ENCODE measurements at places on chromosomes 6 and 20.

DNA sequence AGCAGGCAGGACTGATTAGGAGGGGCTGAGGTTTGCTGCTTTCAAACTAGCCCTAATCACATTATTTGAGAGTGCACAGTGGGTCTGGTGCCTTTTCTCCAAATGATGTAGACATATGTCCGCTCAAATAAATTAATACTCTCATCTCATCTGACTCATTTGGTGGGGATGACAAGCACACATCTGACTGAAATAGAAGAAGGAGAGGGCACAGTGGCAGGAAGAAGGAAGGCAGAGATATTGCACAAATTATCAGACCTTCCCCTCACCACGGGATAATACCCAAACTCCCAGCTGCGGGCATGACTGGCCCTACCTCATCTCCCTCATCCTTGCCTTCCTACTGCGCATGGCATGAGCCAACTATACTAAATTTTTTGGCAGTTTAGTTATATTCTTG is 33.9 kb upstream of the TNFRSF21 start:
- DNase-seq: no peak

- DNase-seq: no peak
Observed at GRCh38 chr6:52555518-52556233, 21.2 kb downstream of the TRAM2 start.

- no peak for DNase-seq
Observed at GRCh38 chr6:106790935-106791334, 161.6 kb downstream of the QRSL1 start.

DNA sequence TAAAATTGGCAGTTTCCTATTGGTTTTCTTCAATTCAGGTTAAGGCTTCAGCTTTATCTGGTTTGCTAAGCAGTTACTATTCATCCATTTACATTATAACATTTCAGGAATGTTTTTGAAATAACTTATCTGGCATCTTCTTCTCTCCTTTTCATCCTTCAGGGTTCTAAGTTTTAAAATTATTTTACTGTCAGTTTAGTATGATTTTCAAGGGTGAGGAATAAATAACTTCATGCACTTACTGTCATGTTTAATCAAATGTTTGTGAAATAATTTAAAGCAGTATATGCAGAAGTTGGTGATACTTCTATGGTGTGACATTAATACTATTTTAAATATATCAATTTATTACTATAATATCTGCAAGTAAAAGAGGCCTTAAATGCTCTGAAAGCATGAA is 338.1 kb upstream of the MMS22L start:
- no peak for DNase-seq

GRCh38 chr6:86682297-86682696 is 255.0 kb upstream of the HTR1E start:
- no peak for DNase-seq

GRCh38 chr20:35718972-35719635 is 19.9 kb downstream of the ROMO1 start:
- DNase-seq: no peak

GRCh38 chr6:110287462-110288341 is 70.4 kb downstream of the METTL24 start:
- DNase-seq: no peak

- DNase-seq: no peak
Observed at GRCh38 chr20:32828029-32828680, 8.4 kb downstream of the MAPRE1 start.

DNA sequence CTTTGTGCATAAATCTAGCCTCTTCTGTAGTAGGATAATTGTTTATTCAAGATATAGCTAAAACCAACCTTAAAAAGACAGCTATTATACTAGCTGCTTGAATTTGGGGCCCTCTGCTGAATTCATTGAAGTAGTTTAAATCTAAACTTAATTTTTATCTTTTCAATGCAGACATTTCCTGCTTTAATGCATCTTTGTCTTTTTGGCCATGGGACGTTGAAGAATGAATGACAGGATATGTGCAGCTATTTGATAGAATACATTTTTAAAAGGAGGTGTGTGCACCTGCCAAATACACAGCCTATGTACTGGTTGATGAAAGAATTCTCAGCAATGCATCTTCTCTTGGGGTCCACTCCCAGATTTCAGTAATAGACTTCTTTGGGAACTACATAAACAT is 524.9 kb downstream of the PHF3 start:
- no peak for DNase-seq

- no peak for DNase-seq
Observed at GRCh38 chr20:53146201-53146891, 174.2 kb downstream of the TSHZ2 start.

- no peak for DNase-seq
Observed at GRCh38 chr6:25244865-25245264, 34.3 kb upstream of the CARMIL1 start.

GRCh38 chr6:20464847-20465246 is 63.2 kb downstream of the E2F3 start:
- no peak for DNase-seq

DNA sequence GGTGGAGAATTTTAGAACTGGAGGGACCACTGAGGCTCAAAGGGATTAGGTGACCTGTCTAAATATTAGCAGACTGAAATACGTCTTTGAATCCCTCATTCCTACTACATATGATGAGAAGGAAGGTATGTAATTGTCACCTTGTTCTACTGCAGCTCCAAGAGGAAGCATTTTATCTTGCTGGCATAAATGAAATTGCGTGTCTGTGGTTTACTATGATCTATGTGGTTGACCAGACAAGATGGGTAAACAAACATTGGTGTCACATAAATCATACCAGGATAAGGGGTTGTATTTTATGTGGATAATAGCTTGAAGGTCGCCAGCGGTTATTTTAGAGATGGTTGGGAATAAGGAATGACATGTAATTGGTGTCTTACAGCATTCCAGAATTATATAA is 78.2 kb downstream of the LAMA4 start:
- no peak for DNase-seq

DNA sequence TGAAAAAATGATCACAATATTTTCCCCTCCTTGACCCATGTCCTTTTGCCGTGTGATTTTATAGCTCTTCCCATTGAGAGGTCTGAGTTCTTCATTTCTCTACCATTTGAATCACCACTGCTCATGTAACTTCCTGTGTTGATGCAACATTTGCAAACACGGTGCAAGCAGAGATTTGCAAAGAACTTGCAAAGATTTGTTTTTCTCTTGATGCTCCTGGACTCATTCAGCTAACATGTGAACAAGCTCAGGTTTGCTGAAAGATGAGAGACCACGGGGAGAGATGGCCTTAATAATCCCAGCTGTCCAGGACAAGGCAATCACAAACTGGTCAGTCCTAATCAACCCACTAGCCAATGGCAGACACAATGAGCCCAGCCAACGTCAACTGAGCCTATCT is 8.6 kb downstream of the VNN2 start:
- peak; percentile 5 for DNase-seq

DNA sequence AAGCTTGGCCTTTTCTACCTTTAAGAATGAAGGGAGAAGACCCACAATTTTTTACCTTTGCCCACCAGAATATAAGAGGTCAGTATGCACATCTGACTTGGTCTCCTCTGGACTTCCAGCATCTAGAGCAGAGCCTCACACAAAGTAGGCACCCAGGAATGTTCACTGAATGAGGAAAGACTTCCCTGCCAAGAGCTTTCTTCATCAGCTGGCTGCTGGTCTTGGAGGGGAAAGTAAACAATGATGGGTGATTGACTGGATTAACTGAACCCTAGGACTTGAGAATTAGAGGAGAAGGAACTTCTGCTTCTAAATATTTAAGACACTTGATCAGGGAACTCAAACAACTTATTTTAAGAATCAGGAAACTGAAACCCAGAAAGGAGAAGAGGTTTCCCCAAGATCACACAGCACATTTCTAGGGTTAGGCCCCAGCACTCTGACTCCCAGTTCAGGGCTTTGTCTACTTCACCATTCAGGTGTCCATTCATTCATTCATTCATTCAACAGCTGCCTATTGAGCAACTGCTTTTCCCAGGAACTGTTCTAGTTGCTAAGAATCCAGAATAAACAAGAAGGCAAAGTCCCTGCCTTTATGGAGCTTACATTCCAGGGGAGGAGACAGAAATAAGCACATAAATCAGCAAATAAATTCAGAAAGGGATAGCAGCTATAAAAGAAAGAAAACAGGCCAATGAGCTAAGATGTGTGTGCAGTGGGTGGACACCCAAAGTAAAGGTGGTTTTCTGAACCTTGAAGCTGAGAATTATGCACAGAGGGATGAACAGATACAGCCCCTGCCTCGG is 216.9 kb upstream of the LRFN2 start:
- peak; percentile 55 for DNase-seq

DNA sequence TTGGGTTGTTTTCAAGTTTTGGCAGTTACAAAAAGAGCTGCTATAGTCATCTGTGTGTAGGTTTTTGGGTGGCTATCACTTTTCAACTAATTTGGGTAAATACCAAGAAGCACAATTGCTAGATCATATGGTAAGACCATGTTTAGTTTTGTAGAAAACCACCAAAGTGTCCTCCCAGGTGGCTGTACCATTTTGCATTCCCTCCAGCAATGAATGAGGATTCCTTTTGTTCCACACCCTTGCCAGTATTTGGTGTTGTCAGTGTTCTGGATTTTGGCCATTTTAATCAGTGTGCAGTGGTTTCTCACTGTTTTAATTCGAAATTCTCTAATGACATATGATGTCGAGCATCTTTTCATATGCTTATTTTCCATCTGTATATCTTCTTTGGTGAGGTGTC is 457.5 kb upstream of the ARID1B start:
- no peak for DNase-seq

DNA sequence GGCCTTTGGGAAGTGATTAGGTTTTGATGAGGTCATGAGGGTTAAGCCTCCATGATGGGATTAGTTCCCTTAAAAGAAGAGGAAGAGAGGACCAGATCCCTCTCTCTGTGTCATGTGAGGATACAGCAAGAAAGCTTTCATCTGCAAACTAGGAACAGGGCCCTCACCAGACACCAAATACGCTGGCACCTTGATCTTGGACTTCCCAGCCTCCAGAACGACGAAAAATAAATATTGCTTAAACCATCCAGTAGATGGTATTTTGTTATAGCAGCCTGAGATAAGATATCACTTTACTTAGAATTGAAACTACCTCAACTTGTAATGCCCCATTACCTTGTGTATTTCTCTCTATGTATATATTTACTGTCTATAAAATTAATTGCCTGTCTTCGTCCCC is 65.4 kb upstream of the NNAT start:
- no peak for DNase-seq

- DNase-seq: peak; percentile 71
Observed at GRCh38 chr6:35059596-35060345, 81.4 kb downstream of the TCP11 start.

- DNase-seq: no peak
Observed at GRCh38 chr20:37598100-37598543, 70.4 kb upstream of the BLCAP start.

DNA sequence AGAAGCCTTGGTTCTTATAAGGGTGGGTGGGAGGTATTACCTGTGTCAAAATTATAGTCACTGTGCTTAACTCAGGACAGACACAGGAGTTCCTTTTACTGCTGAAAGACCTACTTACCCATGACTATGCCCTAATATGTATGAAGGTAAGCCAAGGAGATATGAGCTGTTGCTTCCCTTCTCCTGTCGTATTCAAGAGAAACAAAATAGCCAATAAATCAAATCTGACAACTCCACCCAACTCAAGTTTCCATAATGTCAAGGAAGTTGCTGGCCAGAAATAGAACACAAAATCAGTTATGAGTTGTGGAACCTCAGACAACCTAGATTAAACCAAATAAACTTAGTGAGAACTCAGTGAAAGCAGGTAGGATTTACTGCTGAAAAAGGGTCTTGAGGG is 25.1 kb downstream of the ZNF133 start:
- DNase-seq: no peak

GRCh38 chr6:147504848-147505247 is 3.6 kb upstream of the SAMD5 start:
- DNase-seq: no peak

DNA sequence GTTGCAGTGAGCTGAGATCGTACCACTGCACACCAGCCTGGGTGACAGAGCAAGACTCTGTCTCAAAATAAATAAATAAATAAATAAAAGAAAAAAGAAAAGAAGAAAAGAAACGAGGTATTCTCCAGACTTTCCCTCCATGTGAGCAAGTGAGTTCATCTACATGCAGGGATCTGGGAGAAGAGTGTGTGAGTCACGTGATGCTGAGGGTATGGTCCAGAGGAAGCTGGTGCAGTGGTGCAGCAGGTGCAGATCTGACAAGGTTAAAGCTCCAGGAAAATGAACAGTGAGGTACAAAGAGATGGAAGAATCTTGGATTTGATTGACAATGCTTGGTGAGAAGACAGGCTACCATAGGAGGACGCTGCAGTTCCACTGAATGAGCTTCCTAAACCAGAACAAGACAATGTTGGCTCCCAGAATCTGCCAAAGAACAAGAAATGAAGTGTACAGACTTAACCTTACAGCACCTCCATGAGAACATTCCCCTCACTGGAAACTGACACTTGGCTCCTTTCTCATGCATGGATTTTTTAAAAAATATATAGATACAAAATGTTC is 79.5 kb upstream of the BTBD3 start:
- peak; percentile 2 for DNase-seq

DNA sequence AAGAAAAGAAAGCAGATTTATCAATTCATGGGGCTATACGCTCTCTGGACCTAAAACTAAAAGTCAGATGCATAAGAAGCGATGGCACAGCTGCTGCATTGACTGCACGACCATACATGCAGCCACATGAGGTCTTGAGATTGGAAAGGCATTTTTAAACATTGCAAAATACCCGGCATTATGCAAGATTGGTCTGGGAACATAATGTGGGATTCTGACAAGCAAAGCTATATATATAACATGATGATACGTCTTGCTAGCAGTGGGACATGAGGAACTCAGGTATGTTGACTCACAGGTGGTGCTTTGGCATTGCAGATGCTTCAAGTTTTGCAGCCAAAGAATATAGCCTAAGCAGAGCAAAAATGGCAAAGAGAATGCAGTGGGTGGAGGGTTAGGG is 55.1 kb downstream of the SAMD3 start:
- no peak for DNase-seq

DNA sequence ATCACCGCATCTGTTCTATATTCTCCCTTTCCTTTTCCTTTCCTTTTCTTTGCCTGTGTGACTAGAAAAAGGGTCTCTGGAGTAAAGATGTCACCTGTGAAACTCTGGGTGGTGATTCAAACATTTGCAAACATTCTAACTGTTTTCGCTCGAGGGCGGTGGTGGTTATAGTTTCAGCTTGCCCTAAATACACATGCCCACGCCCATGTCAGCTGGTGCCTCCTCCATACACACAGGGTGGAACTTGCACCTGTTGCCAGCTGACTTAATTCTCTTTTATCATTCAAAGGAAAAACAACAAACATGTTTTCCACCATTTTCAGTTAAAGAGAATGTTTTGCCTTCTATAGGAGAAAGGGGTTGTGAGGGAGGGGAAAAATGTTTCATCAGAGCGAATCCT is 381.9 kb upstream of the ARID1B start:
- no peak for DNase-seq

DNA sequence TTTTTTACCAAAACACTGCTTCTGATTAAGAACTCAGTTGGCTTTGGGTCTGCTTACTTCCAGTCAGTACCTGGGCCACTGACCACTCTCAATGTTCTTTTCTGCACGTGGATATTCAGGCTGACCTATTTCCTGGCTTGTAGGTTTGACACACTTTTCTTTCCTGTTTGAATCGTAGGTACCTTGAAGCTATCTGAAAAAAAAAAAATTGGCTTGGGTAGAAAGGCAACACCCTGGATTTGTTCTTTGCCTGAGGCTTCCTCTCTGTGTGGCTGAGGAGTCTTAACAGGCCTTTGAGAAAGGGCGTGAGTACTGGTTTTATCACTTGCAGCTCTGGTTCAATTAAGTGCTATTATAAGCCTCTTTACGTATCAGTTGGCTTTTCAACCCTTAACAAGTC is 60.6 kb upstream of the IL20RA start:
- DNase-seq: no peak

- DNase-seq: no peak
Observed at GRCh38 chr6:40918040-40918651, 120.9 kb downstream of the UNC5CL start.
